ENCODE measurements at places on chromosomes 12 and 14.

- DNase-seq: no peak
Observed at GRCh38 chr12:10031321-10031720, 839 bp downstream of the CLEC9A start.

- DNase-seq: no peak
Observed at GRCh38 chr12:639988-640387, 23.3 kb downstream of the NINJ2 start.

DNA sequence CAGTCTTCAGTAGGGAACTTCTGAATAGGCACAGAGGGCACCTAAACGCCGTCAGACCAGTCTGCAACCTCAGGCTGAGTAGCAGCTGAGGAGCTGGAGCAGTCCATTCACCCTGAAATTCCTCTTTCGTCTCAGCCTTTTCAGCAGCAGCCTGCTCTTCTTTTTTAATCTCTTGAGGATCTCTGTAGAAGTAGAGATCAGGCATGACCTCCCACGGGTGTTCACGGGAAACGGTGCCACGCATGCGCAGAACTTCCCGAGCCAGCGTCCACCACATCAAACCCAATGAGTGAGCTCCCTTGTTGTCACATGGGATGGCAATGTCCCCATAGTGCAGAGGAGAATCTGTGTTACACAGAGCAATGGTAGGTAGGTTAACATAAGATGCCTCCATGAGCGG is 11.1 kb upstream of the MARK3 start:
- no peak for DNase-seq

- DNase-seq: no peak
Observed at GRCh38 chr14:74190927-74191575, 48.2 kb upstream of the VSX2 start.

GRCh38 chr12:123142921-123143735 is 7.8 kb downstream of the PITPNM2 start:
- no peak for DNase-seq

DNA sequence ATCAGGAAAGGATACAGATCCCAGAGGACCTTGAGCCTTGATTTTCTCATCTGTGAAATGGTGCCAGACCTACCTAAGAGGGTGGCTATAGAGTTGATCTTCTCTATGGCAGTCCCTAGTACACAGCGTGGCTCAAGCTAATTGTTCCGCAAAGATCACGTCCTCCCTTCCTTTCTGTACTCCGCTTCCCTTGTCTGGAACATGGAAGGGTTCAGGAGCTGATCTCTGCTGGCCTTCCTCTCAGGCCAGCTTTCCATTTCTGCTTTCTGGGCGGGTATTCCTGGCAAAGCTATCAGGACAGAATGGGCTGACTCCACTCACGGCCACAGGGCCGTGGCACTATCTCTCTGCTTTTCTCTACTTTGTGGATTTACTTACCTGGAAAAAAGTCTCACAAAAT is 6.5 kb downstream of the CAMKK2 start:
- no peak for DNase-seq

All from hippocampal formation (tissue), 2 donors.